Activated naive CD8-positive, alpha-beta T cell treated with anti-CD3 and anti-CD28 coated beads for 36 hours (primary cell): ENCODE measurements at places on chromosomes 11 and 22.

GRCh38 chr22:44293876-44294275, 18.9 kb downstream of the SHISAL1 start:
- no peak overlapping the region for H3K27ac ChIP-seq
- no peak for DNase-seq
- H3K27me3 ChIP-seq, result no peaks in the 10 kb centered on the region

- H3K36me3 ChIP-seq, result no peaks in the 10 kb centered on the region
- no peak overlapping the region for H3K4me3 ChIP-seq
- no peaks in the 10 kb centered on the region for H3K4me1 ChIP-seq
- H3K27ac ChIP-seq, result no peak overlapping the region
These were observed 70.0 kb downstream of the SGSM1 start for GRCh38 chr22:24875862-24876506.

DNA sequence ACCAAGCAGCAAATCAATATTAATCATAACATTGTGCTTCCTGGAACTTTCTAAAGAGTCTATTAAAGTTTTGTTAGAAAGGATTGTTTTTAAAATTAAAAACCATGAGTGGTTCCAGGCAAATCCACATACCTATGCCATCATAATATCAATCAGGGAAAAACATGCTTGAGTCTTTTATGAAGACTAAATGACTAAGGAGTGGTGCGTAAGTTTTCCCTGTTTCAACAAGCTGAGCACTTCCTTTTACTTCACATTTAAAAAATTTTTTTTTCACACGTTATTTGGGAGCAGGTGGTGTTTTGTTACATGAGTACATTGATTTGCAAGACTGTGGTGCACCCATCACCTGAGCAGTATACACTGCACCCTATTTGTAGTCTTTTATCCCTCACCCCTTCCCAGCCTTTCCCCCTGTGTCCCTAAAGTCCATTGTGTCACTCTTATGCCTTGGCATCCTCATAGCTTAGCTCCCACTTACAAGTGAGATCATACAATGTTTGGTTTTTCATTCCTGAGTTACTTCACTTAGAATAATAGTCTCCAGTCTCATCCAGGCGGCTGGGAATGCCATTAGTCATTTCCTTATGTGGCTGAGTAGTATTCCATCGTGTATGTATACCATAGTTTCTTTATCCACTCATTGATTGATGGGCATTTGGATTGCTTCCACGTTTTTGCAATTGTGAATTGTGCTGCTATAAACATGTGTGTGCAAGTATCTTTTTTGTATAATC, 1190.3 kb upstream of the RAG2 start:
- H3K27ac ChIP-seq, result no peak overlapping the region
- no peak for DNase-seq
- no peaks in the 10 kb centered on the region for H3K27me3 ChIP-seq
- no peaks in the 10 kb centered on the region for H3K36me3 ChIP-seq

GRCh38 chr11:46391578-46392420, at the start of gene CHRM4:
Gene CHRM4 (minus strand): TSS chr11:46391776. CDS start chr11:46386557, 5,219 bp downstream.
- peak within 1 kb of the TSS; percentile 68 for H3K4me3 ChIP-seq
- H3K27me3 ChIP-seq, result peaks cover 54% of the 10 kb centered on the region
- peaks cover 4% of the 10 kb centered on the region for H3K36me3 ChIP-seq
- H3K27ac ChIP-seq, result no peak within 1 kb of the TSS
- peaks cover 20% of the 10 kb centered on the region for H3K4me1 ChIP-seq
- peak; percentile 43 for DNase-seq

- no peak for DNase-seq
- H3K4me1 ChIP-seq, result no peaks in the 10 kb centered on the region
- no peak overlapping the region for H3K27ac ChIP-seq
- H3K27me3 ChIP-seq, result no peaks in the 10 kb centered on the region
These were observed 24.6 kb upstream of the P2RY2 start for GRCh38 chr11:73193251-73194033.

DNA sequence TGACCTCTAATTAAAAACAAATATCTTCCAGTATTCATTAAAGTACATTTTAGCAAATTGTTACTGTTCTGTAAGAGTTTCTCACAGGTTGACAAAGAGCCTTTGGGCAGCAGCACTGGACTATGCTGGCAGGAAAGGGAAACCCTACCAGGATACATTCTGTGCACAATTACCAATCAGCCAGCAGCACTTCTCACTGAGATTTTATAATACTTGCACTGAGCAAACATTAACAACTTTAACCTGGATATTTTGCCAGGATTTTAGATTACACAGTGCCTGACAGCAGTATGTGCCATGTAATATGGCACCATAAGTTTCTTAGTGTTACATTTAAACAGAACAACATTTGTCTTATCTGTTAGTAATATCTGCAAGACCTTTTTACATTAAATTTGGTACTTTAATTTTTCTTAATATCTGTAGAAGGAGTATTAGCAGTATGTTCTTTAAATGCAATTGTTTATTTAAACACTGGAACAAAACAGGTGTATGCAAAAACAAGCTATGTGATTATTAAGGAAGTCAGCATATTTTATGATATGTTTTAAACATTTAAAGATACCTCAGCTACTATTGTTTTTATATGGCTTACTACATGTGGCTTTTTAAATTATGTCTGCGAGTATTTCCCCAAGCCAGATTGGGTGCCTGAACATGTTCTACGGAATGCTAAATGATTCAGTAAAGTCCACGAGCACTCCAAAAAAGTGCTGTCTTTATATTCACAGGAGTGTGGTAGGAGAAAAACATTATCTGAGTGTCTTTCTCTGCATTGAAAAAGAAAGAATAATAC, 699.0 kb upstream of the LUZP2 start:
- DNase-seq, result no peak
- H3K4me1 ChIP-seq, result no peaks in the 10 kb centered on the region
- H3K36me3 ChIP-seq, result no peaks in the 10 kb centered on the region
- no peaks in the 10 kb centered on the region for H3K27me3 ChIP-seq
- H3K4me3 ChIP-seq, result no peak overlapping the region
- no peak overlapping the region for H3K27ac ChIP-seq

GRCh38 chr11:122804796-122805195, 33.5 kb upstream of the CRTAM start:
- H3K4me3 ChIP-seq, result no peak overlapping the region
- no peaks in the 10 kb centered on the region for H3K27me3 ChIP-seq
- peaks cover 26% of the 10 kb centered on the region for H3K36me3 ChIP-seq
- H3K4me1 ChIP-seq, result peaks cover 55% of the 10 kb centered on the region
- DNase-seq, result no peak

DNA sequence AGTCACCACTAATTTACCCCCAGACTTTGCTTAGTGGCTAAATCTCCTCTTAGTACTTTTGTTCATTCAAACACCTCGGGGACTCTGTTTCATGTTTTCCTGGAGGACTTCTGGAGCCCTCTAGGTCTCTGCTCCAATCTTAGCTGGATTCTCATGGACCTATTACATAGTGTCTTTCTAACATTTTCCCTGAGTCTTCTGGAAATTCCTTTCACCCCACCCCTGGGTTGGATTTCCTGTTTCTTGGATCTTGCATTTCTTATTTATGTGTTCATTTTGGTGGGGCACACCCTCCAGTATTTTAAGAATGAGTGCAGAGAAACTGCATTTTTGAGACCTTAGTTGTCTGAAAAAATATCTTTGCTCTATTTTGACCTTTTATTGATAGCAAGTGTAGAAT, 220.1 kb downstream of the BLID start:
- H3K36me3 ChIP-seq, result no peaks in the 10 kb centered on the region
- no peak for DNase-seq
- no peak overlapping the region for H3K27ac ChIP-seq
- no peak overlapping the region for H3K4me3 ChIP-seq
- H3K27me3 ChIP-seq, result no peaks in the 10 kb centered on the region

DNA sequence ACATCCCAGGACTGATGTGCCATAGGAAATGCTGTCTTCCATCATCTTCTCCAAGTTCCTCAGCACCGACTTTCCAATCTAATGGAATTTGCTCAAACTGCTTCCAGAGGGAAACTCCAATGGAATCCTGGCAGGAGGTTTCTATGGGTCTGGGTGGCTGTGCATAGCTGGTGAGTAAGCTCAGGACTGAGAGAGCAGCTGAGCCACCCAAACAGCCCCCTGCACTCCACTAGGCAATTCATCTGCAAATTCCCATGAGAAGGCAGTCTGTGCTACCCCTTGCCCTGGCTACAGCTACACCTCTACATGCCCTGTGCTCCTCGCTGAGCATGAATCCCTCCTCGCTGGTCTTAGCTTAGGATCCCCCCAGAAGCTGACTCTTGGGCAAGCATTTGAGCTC, 127.9 kb upstream of the CSNK2A3 start:
- no peaks in the 10 kb centered on the region for H3K27me3 ChIP-seq
- H3K4me3 ChIP-seq, result no peak overlapping the region
- no peaks in the 10 kb centered on the region for H3K36me3 ChIP-seq

DNA sequence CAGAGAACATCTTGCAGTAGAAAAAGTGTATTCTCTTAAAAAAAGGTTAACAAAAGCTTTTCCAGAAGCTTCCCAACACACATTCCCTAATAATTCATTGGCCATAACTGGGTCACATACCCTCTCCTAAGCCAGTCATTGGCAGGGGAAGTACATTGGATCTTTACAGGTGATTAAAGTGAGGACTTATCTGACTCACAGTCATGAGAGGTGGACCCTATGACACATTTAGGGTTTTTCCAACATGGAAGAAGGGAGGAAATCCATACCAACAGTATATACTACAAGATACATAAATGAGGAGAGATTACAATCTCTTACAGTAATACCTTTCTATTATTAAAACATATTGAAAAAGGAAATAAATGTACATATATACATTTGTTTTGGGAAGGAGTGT, 72.2 kb downstream of the CCDC73 start:
- no peaks in the 10 kb centered on the region for H3K36me3 ChIP-seq
- DNase-seq, result no peak
- H3K27me3 ChIP-seq, result peaks cover 8% of the 10 kb centered on the region
- no peak overlapping the region for H3K27ac ChIP-seq
- peaks cover 4% of the 10 kb centered on the region for H3K4me1 ChIP-seq
- H3K4me3 ChIP-seq, result no peak overlapping the region

DNA sequence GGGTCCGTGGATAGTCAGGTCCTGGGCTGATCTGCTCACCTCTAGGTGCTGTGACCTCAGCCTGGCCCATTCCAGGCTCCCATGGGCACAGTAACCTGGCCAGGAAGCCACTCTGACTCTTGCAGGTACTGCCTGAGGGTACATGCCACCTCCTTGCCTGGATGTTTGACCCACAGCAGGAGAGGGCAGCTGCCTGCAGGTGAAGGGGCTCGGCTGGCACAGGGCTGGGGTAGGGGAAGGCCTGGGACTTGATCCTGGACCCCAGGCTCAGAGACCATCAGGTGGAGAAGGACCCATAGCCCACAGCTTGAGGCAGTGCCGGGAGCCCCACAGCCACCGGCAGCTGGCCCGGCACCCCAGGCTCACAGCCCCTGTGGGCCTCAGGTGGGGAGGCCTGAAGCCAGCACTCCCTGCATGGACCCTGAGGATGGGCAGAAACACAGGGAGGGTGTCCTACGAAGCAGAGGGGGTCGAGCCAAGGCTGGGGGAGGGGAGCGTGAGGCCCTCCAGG, 2.7 kb downstream of the LRRC56 start:
- peaks cover 10% of the 10 kb centered on the region for H3K4me1 ChIP-seq
- DNase-seq, result no peak
- H3K27me3 ChIP-seq, result no peaks in the 10 kb centered on the region
- H3K27ac ChIP-seq, result no peak overlapping the region
